Gastroesophageal sphincter (tissue), 4 donors: ENCODE measurements at places on chromosomes 1 and 21.

DNA sequence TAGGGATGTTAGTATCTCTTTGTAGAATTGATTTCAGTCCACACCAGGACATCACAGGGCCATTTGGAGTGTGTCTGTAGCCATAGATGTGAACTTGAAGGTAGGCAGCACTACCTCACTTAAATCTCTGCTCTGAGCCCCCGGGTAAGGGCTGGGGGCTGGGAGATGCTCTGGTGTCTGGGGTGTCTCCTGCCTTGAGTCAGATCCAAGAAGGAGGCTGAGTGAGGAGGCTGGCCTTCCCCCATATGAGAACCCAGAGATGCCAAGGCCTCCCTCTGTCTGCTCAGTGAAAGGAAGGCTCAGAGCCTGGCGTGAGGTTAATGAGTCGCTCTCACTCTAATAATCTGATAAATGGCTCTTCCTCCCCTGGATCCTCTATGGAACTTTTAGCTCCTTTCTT, 161.6 kb downstream of the ACTL8 start:
- H3K4me1 ChIP-seq: no peaks in the 10 kb centered on the region
- H3K36me3 ChIP-seq: no peaks in the 10 kb centered on the region
- H3K4me3 ChIP-seq: no peak overlapping the region
- peaks cover 97% of the 10 kb centered on the region for H3K27me3 ChIP-seq
- no peak for ATAC-seq
- H3K27ac ChIP-seq: no peak overlapping the region

- H3K36me3 ChIP-seq: no peaks in the 10 kb centered on the region
- no peaks in the 10 kb centered on the region for H3K4me1 ChIP-seq
- peaks cover 5% of the 10 kb centered on the region for H3K27me3 ChIP-seq
- no peak overlapping the region for H3K4me3 ChIP-seq
These were observed 31.3 kb downstream of the C8B start for GRCh38 chr1:56934430-56935060.

DNA sequence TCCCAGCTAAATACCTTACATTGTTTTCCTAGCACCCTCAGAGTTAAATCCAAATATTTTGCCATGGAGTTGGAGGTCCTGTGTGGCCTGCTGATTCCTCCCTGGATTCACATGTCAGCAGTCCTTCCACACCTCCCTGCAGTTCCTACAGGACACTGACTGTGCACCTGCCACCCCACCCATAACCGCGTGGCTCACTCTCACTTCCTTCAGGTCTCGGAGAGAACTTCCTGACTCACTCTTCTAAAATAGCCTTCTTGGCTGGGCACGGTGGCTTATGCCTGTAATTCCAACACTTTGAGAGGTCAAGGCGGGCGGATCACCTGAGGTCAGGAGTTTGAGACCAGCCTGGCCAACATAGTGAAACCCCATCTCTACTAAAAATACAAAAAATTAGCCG, 8.4 kb upstream of the CAMTA1 start:
- no peaks in the 10 kb centered on the region for H3K27me3 ChIP-seq
- no peaks in the 10 kb centered on the region for H3K36me3 ChIP-seq
- no peak overlapping the region for H3K4me3 ChIP-seq
- H3K4me1 ChIP-seq: no peaks in the 10 kb centered on the region

- H3K36me3 ChIP-seq: no peaks in the 10 kb centered on the region
- no peaks in the 10 kb centered on the region for H3K4me1 ChIP-seq
- no peak for ATAC-seq
- H3K27me3 ChIP-seq: peaks cover 49% of the 10 kb centered on the region
- H3K4me3 ChIP-seq: no peak overlapping the region
These were observed 439.3 kb downstream of the NPHP4 start for GRCh38 chr1:5552787-5553484.

DNA sequence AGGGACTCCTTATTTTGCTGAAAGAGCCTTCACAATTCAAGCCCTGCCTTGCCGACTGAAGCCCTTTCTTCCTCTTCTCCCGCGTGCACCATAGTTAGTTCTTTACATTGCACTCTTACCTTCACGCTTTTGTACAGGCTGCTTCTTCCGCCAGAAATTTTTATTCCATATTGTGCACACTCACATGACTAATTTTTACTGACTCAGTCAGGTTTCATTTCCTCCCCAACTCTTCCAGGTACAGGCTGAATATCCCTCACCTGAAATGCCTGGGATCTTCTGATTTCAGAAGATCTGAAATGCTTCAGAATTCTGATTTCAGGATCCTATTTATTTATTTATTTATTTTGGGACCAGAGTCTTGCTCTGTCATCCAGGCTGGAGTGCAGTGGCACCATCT, 172.8 kb downstream of the ZNF281 start:
- no peaks in the 10 kb centered on the region for H3K27me3 ChIP-seq
- H3K4me3 ChIP-seq: no peak overlapping the region

- ATAC-seq: no peak
- no peak overlapping the region for H3K4me3 ChIP-seq
- H3K4me1 ChIP-seq: no peaks in the 10 kb centered on the region
- H3K36me3 ChIP-seq: no peaks in the 10 kb centered on the region
- H3K27ac ChIP-seq: no peak overlapping the region
These were observed 3.1 kb upstream of the CD2 start for GRCh38 chr1:116751146-116751545.

DNA sequence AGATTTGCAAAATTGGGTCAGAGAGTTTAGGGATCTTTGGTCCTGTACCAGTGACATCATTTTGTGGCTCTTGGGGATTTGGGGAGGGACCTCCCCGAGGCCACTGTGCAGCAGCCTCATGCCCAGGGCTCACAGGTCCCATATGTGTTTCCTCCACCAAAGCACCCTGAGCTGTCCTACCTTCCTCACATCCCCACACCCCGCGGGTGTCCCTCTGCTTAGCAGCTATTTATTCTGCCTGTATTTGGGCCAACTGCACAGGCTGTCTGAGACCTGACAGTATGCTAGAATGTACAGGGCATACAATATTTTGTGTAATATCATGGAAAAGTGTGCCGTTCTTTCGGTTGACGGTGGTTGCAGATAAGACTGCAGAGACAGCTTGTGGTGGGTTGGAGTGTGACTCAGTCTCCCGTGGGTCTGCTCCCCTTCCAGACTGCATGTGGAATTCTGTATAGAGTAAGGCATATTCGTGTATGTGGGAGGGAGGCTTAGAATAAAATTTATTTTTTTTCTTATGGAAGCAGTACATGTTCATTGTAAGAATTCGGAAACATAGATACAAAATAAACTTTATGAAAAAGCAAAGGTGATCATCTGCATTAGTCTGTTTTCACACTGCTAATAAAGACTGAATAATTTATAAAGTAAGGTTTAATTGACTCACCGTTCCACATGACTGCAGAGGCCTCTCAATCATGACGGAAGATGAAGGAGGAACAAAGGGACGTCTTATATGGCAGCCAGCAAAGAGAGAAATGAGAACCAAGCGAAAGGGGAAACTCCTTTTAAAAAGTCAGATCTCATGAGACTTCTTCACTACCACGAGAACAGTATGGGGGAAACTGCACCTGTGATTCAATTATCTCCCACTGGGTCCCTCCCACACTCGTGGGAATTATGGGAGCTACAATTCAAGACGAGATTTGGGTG, 84.4 kb downstream of the ADARB1 start:
- no peaks in the 10 kb centered on the region for H3K27me3 ChIP-seq
- peaks cover 3% of the 10 kb centered on the region for H3K4me1 ChIP-seq
- no peak for ATAC-seq
- H3K36me3 ChIP-seq: no peaks in the 10 kb centered on the region

DNA sequence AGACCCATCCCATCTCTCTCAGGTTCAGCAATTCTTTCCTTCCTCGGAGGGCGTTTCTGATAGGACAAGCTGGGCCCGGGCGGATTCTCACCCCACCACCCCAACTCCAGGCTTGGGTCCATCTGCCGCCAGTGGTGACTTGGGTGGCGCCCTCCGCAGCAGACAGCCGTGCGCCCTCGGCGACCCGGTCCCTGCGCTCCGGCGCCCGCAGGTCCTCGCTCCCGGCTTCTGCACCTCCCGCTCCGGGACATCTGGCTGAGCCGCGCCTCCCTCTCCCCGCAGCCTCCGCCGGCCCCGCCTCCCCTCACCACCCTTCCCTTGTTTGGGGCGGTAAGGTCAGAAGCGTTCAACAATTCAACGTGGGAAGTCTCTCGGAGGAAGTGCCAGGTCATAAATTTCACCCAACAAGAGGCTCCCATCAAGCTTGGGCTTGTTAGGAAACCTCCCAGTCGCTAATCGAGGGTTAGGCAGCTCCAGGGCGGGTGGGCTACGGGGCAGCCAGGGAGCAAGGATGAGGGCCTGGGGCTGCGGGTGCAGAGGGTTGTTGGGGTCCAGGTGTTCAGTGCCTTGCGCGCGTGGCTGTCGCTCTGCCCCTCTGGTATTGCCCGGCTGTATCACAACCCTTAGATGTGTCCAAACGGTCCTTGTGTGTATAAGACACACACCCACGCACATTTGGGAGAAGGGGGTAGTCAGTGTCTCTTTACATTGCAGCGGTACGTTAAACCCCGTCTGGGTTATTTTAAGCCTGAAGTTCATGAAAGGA, 39.8 kb downstream of the OLIG1 start:
- no peak overlapping the region for H3K27ac ChIP-seq
- peaks cover 83% of the 10 kb centered on the region for H3K27me3 ChIP-seq
- peak; percentile 13 for ATAC-seq
- no peak overlapping the region for H3K4me3 ChIP-seq

- H3K27me3 ChIP-seq: no peaks in the 10 kb centered on the region
- no peaks in the 10 kb centered on the region for H3K4me1 ChIP-seq
- no peak overlapping the region for H3K4me3 ChIP-seq
These were observed 199.4 kb downstream of the LYPLAL1 start for GRCh38 chr1:219372916-219373615.

DNA sequence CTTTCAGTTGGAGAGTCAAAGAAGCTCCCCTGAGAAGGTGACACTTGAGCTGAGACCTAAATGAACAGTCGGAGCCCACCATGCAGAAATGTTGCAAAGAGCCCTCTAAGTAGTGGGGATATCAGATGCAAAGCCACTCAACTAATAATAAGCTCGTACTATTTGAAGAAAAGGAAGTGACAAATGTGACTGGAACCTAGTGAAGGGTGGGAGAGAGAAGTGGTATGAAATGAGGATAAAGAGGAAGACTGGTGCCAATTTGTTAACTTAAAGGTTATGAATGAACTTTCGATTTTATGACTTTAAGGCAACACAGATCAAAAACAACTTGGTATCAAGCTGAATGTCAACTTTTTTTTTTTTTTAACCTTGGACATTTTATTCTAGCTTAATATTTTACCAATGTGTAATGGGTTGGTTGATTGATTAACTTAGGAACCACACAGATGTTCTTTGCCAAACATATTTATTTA, 14.7 kb downstream of the LYPLAL1 start:
- H3K27me3 ChIP-seq: no peaks in the 10 kb centered on the region
- peaks cover 14% of the 10 kb centered on the region for H3K4me1 ChIP-seq
- ATAC-seq: no peak

- peaks cover 3% of the 10 kb centered on the region for H3K4me1 ChIP-seq
- no peaks in the 10 kb centered on the region for H3K27me3 ChIP-seq
- no peak overlapping the region for H3K27ac ChIP-seq
These were observed 315.9 kb downstream of the ST6GALNAC3 start for GRCh38 chr1:76390456-76390855.

GRCh38 chr1:158035976-158036583, 42.6 kb downstream of the KIRREL1 start:
- no peaks in the 10 kb centered on the region for H3K27me3 ChIP-seq
- H3K27ac ChIP-seq: no peak overlapping the region
- no peak overlapping the region for H3K4me3 ChIP-seq
- H3K36me3 ChIP-seq: peaks cover 7% of the 10 kb centered on the region

DNA sequence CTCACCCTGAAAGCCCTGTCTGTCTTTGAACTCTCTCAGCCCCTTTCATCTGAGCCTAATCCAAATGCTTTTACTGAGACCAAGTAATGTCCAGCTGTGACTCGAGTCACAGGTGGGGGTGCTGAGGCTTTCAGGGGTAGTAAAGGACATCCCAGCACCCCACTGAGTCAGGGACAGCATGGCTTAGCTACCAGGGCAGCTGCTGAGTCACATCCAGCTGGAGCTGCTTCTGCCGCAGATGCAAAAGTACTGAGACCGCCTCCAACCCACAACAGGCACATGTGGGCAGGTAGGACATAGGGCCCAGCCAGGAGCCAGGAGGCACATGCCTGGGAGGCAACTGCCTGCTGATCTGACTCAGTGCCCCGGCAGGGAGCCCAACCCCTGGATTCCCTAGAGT, 6.7 kb upstream of the VSIG8 start:
- H3K27me3 ChIP-seq: peaks cover 35% of the 10 kb centered on the region
- no peak overlapping the region for H3K27ac ChIP-seq
- no peak for ATAC-seq
- H3K4me1 ChIP-seq: no peaks in the 10 kb centered on the region
- no peak overlapping the region for H3K4me3 ChIP-seq

DNA sequence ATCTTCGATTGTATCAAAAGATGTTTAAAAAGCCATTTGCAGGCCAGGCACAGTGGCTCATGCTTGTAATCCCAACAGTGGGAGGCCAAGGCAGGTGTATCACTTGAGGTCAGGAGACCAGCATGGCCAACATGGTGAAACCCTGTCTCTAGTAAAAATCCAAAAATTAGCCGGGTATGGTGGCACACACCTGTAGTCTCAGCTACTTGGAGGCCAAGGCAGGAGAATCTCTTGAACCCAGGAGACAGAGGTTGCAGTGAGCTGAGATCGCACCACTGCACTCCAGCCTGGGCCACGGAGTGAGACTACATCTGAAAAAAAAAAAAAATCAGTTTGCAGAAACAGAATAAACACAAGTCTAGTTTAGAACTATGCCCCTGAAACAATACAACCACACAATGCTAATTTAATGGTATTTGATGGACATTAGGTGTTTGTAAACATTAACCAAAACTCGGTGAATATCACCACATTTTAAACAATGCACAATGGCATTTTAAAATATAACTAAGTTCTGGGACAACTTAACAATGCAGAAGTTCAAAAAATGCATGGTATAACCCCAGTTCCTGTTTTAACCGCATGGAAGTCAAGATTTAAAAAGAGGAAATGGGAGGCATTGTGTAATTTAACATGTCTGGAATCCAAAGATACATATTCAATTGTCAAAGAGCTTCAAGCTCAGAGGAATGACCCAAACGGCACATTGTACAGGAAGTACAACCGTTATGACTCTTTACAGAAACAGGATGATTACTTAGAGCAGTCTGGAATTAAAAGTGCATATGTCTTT, 7.1 kb upstream of the PTTG1IP start:
- H3K27me3 ChIP-seq: no peaks in the 10 kb centered on the region
- no peak overlapping the region for H3K4me3 ChIP-seq
- peaks cover 3% of the 10 kb centered on the region for H3K4me1 ChIP-seq
- no peaks in the 10 kb centered on the region for H3K36me3 ChIP-seq
- ATAC-seq: peak; percentile 35

DNA sequence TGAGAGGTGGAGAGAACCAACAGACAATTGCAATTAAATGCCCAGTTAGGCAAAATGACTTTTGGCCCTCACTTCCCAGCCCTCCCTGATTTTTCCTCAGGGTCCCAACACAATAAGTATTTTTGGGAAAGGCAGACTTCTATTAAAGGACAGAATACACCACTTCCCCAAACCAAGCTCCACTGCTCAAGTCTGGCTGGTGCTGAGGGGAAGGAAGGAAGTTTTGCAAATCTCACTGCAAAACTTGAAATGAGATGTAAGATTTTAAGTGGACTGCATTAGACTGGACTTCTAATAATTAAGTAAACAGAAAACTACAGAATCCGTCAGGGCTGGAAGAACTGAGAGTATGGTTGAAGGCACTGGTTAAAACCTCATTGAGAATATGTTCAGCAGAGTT, 32.2 kb upstream of the CD1D start:
- H3K27me3 ChIP-seq: no peaks in the 10 kb centered on the region
- peaks cover 28% of the 10 kb centered on the region for H3K4me1 ChIP-seq
- no peak overlapping the region for H3K4me3 ChIP-seq

GRCh38 chr1:161006563-161006962, 14.4 kb downstream of the F11R start:
- no peaks in the 10 kb centered on the region for H3K4me1 ChIP-seq
- H3K36me3 ChIP-seq: no peaks in the 10 kb centered on the region
- H3K27ac ChIP-seq: no peak overlapping the region
- no peak for ATAC-seq
